GM23248 (cell line): ENCODE measurements at places on chromosomes 7 and 10. TPM values are rescaled to one million over a fixed set of nuclear protein-coding genes. Genes with fewer than 3 reads are reported as not detected.

MSRB2 gene
- total RNA-seq: 25.0 and 35.0 TPM in 2 replicates

DNA sequence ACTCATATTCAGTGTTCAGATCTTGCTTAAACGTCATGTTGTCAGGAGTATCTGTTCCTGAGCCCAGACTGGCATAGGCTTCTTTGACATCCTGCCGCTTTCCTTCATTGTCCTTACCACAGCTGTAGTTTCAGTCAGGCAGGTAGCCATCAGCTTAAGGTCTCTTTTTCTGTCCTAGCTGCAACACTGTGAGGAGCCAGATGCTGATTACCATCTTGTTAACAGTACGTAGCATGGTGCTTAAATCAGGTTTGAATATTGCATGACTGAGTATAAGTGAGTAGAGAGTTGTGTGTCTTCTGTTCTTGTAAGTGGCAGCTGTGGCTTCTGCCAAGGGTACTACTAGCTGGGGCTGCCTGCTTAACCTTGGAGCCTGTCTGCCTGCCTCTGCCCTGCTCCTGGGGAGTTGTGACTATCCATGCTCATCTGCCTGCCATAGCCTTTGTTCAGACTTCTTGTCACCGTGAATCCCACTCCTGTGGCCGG, 92.6 kb downstream of the MAPK8 start:
- DNase-seq: no peak

DNA sequence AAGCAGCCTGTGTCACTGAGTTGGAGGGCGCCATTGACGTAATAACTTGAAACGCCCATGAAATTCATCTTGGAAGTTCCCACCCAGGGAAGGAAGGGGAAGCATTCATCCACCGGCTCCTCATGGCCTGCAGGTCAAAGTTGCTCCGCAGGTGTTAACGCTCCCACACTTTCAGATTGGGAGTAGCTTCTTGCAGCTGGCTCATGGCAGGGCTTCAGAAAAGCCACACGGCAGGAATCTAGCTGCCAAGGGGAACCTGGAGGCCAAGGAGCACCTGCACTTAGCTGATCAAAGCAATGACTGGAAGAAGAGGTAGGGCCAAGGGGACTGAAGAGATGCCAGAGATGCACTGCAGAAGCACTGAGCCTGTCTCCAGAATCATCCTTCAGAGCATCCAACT, 203.2 kb downstream of the ARHGAP12 start:
- no peak for DNase-seq

DNA sequence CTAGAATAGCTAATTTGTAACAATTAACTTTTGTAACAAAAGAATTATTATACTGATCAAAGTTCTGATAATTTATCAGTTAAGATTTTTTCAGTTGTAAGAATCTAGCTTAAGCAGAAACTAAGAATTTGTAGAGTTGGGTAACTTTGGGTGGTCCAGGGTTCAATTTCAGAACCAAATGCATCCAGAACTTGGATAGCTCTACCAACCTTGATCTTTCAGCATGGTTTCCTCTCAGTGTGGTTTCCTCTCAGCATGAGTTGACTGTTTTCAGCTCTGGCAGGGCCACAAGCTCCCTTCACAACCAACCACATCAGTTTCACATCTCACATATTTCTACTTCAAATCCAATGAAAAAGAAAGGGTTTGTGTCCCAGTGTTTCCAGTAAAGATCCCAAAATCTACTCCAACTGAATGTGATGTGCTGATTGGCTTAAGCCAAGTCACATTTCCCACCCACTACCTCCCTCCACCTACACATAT, 3.3 kb upstream of the FAS start:
- no peak for DNase-seq

- DNase-seq: peak; percentile 77
These were observed 10.6 kb upstream of the LYZL2 start for GRCh38 chr10:30639946-30640786.

GRCh38 chr7:47702080-47702479, 120.2 kb upstream of the TNS3 start:
- no peak for DNase-seq

GPRIN2 gene
- not detected in 2 replicates for total RNA-seq

GRCh38 chr10:22823109-22823508, 104.7 kb upstream of the ARMC3 start:
- DNase-seq: peak; percentile 94

DNA sequence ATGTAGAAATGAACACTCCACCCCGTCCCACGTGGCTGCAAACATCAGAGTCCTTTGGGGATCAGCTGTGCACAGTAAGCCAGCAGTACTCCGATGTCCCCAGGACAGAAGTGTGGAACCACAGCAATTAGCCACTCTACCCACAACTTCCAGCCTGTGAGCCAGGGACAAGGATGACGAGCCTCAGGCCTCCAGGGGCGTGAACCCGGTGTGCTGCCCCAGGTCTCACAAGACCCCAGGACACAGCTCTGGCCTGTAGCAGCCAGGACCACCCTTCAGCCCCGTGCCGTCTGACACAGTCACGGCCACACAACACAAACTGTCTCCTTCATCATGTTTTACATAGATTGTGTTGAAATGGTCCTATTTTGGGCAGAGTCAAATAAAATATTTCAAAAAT, 113.0 kb upstream of the DIP2C start:
- DNase-seq: no peak

DNA sequence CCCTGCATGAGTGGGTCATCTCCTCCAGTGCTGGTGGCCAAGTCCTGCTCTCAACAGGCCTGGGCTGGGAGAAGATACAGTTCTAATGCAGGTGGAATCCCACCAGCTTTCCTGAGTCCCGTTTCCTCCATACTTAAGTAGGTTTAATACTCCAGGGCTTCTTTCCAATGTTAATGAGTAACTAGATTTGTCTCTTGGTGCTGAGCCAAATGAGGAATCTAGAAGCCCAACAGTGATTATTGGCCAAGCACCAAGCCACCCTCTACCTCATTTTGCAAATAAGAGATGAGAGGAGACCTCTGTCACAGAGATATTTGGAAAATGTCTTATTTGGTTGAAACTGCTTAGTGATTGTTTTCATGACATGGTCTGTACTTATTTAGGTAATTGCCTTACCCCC, 37.1 kb downstream of the STARD3NL start:
- peak; percentile 49 for DNase-seq

- no peak for DNase-seq
These were observed 270.8 kb downstream of the BBS9 start for GRCh38 chr7:33400214-33400538.

GRCh38 chr10:30813872-30814481, 184.4 kb upstream of the LYZL2 start:
- DNase-seq: peak; percentile 90

FRAT1 gene
- total RNA-seq: 1.6 and 1.8 TPM in 2 replicates

GRCh38 chr7:70241536-70242175, 643.4 kb downstream of the AUTS2 start:
- DNase-seq: no peak

GRCh38 chr10:113047963-113048781, 98.1 kb downstream of the TCF7L2 start:
- DNase-seq: no peak

ARHGAP22 gene
- total RNA-seq: 44.4 and 46.0 TPM in 2 replicates

- DNase-seq: no peak
These were observed 100.1 kb upstream of the IMMP2L start for GRCh38 chr7:111662386-111662785.

- no peak for DNase-seq
These were observed 56.7 kb downstream of the GPAM start for GRCh38 chr10:112126901-112127300.

FKBP6 gene
- total RNA-seq: not detected in 2 replicates

DNA sequence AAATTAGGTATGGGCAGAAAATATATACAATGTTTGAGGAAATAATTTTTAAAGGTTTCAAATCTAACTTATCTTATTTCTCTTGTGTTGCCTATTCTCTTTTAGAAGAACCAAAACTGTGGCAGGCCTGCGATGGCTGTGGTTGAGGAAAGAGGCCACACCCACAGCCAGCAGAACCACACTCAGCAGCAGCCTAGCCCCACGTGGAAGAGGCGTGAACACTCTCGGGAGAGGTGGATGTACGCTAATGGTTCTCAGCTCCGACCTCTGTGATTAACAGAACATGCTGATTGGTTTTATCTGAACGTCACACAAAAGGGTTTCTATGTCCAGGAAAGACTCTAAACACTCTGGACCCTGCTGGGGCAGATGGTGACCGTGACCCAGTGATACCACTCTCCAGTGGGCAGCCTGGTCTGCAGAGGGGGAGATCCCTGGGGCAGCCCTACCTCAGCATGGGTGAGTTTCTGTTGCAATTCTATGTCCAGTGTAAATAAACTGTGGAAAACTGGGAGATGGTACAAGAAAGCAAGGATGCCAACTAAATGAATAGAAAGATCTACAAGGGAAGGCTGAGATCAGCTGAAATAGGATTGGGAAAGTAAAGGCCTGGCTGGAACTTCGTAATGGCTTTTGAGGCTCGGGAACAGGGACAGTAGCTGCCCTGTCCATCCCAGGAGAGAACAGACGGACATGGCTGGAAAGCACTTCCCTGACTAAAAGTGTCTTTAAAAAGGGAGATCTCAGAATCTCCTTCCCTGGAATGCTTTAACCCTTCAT, 26.6 kb downstream of the DIP2C start:
- DNase-seq: no peak

DNA sequence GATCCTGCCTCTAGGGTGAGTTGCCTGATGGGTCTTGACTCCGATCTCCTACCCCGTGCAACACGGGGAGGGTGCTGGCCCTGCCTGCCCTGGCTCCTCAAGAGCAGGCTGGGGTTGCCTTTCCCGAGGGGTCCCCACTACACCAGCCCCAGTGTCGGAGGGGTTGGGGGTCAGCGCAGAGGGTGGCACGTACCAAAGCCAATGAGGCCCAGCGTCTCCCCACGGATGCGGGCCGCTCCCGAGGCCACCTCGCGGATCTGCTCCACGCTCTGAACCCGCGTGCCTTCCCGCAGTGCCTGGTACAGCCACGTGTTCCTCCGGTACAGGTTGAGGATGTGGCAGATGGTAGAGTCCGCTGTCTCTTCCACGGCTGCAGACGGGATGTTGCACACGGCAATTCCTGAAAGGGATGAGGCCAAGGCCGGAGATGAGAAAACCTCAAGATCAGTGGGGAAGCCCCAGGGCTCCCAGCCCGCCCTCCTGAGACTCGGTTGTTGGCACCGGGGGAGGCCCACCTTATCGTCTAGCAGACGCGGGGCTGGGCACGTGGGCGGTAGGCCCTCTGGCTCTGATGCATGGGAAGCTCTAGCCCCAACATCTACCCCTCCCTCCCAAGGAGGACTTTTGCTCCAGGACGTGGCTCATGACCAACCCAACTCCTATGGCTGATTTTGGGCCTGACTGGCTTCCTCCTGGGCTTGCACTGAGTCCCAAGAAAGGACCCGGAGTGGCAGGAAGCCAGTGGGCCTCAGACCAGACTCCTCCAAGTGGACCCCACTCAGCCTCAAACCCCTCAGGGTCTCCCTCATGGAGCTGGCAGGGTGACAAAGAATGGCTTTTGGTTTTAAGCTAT, 56.1 kb downstream of the ZRANB1 start:
- DNase-seq: no peak

- DNase-seq: peak; percentile 80
These were observed 1.4 kb upstream of the CREB5 start for GRCh38 chr7:28410628-28411531.

MACROH2A2 gene
- 9.2 and 14.7 TPM in 2 replicates for total RNA-seq

PTPRZ1 gene
- total RNA-seq: under 0.01 TPM in 1 of 2 replicates, not detected in the other

ASZ1 gene
- total RNA-seq: not detected in 2 replicates

- peak; percentile 89 for DNase-seq
These were observed 2.0 kb downstream of the IFRD1 start for GRCh38 chr7:112452102-112452888.

DNA sequence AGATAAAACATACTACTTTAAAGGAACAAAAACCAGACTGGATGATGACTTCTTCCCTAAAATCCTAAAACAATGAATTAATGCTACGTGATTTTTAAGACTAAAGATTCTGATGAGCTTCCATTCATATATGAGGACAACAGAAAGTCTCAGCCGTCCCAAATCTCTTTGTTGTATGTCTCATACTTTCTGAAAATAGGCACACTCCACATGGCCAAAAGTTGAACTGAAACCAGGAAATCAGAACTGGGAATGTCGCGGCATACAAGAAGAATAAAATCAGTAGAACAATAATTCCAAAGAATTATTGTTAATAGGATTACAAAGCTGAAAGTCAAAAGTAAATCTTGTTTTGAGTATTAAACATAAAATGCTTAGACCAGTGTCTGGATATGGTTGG, 195.4 kb upstream of the GHITM start:
- no peak for DNase-seq

DNA sequence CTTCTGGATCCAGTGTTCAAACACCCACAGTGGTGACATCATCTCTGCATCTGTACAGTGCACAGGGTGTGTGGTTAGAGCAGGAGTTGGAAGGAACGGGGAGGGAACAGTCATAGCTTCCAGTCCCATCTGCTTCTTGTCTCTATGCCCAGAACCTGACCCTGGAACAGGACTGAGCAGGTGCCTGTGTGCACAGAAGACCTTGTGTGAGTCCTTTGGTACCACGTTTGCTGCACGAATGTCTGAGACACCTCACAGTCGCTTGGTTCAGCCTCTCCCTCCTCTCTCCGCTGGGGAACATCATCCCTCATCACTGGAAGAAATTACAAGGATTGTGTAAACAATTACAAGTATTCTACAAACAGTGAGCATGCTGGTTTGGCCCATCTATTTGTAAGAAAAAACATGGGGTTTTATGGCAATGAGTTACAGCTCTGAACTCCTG, 243.0 kb upstream of the KLF6 start:
- DNase-seq: peak; percentile 52

- peak; percentile 27 for DNase-seq
These were observed 2.4 kb downstream of the ACTA2 start for GRCh38 chr10:88949912-88950837.

- peak; percentile 36 for DNase-seq
These were observed 1.1 kb downstream of the GGCT start for GRCh38 chr7:30503274-30504212.

- DNase-seq: no peak
These were observed 205.7 kb downstream of the KIAA1217 start for GRCh38 chr10:24414597-24414996.

GRCh38 chr7:120064565-120064964, 208.4 kb upstream of the KCND2 start:
- DNase-seq: peak; percentile 68

DNA sequence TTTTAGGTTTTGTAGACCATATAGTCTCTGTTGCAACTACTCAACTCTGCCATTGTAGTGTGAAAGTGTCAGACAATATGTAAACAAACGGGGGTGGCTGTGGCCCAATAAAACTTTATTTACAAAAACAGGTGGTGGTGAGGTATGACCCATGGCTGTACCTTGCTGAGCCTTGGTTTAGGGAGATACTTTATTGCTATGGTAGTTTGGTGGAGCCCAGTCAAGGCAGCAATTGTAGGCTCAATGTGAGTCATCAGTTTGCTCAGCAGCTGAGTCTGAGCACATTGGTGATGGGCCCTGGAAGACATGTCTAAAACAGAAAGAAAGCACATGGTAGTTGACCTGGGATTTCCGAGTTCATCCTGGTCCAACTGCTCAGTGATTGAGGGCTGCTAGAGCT, 242.5 kb downstream of the REEP3 start:
- DNase-seq: peak; percentile 46

GRCh38 chr7:139791316-139791715, 13.5 kb upstream of the HIPK2 start:
- DNase-seq: no peak

CLDN12 gene
- 35.6 and 38.3 TPM in 2 replicates for total RNA-seq

GRCh38 chr7:47782022-47782421, 166.2 kb downstream of the PKD1L1 start:
- DNase-seq: peak; percentile 53

INA gene
- not detected in 2 replicates for total RNA-seq

GRCh38 chr10:13340626-13341376, 7.3 kb downstream of the SEPHS1 start:
- no peak for DNase-seq

GRCh38 chr7:29105752-29106668, 40.3 kb downstream of the CPVL start:
- peak; percentile 77 for DNase-seq

SPAM1 gene
- not detected in 2 replicates for total RNA-seq

SLC39A12 gene
- total RNA-seq: not detected in 2 replicates

- peak; percentile 10 for DNase-seq
These were observed 201.4 kb downstream of the PCLO start for GRCh38 chr7:82961240-82961639.
